ENCODE measurements at places on chromosomes 3 and 15. TPM values are rescaled to one million over a fixed set of nuclear protein-coding genes. Genes with fewer than 3 reads are reported as not detected.

Gene SLC22A13
- total RNA-seq: not detected

Gene SH2D7
- total RNA-seq: not detected

Gene CISH
- 1.2 TPM for total RNA-seq

Gene PPP1R14D
- total RNA-seq: not detected

Gene REC114
- total RNA-seq: not detected

Gene PTPRG
- 0.42 TPM for total RNA-seq

Gene CCDC71
- 15.4 TPM for total RNA-seq

Gene GP9
- 28.1 TPM for total RNA-seq

Gene GOLGA8O
- 3.7 TPM for total RNA-seq

Gene CDHR4
- total RNA-seq: not detected

Gene AQP9
- 144 TPM for total RNA-seq

Measured in mononuclear cell (primary cell).